Activated T-helper 1 cell treated with anti-CD3 and anti-CD28 coated beads, Interleukin-2, amount 50 U/mL, for 16 hours (primary cell): ENCODE measurements at places on chromosomes 6 and 20.

DNA sequence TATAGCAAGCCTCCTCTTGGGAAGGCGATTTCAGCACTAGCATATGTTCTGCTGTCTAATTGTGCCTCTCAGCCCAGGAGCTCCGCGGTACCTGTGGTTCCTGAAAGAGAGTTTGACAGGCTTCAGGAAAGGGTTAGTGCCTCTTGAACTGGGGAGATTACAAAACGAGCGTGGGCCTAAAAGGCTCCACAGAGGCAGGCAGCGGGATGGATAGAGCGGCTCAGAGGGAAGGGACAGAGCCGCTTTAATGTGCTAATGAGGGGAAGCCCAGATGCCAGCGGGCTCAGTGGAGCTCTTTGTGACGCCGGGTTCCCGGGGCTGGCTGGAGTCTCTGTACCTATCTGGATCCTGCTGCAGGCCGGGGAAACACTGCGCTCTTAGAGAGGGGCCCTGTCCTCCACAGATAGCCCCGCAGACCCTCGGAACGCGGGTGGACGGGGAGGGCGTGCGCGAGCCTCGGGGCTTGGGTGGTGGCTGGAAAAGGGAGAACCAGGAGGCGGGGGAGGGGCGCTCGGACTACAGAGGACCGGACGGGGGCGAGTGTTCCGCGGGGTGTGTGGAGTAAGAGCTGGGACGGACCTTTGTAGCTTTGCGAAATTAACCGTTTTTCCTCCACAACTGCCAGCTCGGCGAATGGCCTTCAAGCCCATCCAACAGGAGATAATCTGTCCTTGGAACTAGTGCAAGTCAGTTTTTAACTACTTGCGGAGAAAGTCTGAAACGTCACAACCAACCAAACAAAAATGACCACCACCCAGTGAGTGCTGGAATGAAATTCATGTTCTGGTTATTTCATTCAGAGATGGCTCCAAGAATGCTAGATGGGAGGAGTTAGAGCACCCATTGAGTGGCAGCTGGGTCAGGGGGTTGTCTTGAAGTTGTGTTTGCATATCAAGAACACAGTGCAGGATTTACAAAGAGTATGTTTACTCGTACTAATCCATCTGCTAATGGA lies 13.0 kb downstream of the SLC35F1 start:
- no peak for DNase-seq

GRCh38 chr6:123953920-123954319 lies 150.3 kb downstream of the NKAIN2 start:
- no peak for DNase-seq

DNA sequence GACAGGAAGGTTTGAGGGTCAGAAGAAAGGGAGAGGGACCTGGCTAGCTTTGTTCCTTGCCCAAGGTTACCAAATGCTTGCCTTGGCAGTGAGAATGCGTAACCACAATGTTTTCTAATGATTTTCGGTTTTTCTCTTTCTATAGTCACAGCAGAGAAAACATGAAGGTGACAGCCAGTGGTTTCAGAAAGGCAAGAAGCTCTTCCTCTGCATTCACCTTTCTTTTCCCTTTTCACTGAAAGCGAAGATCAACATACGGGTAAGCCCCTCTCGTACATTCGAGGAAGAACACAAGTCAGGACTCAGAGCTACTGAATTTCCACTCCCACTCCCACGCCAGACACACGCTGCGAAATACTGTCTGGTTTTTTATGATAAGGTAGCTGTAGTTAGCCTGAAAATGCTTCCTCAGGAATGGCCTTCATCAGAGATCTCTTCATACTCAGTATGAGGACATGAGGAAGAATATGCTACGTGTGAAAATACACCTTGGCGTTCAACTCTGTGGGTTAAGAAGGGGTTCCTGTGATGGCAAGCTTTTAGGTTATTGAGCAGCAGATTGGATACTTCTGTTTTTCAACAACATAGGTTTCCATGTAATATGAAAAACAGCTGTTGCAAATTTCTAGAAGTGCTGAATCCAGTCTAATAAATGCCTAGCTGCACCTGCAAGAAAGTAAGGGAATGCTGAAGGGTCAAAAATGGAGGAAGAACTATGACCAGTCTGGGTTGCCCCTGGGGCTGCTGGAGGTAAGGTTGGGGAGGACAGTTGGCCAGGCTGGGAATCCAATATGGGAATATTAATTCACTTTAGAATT lies 7.4 kb upstream of the CD83 start:
- DNase-seq: no peak

GRCh38 chr6:52216932-52217575 lies 27.2 kb downstream of the IL17F start:
- no peak for DNase-seq

DNA sequence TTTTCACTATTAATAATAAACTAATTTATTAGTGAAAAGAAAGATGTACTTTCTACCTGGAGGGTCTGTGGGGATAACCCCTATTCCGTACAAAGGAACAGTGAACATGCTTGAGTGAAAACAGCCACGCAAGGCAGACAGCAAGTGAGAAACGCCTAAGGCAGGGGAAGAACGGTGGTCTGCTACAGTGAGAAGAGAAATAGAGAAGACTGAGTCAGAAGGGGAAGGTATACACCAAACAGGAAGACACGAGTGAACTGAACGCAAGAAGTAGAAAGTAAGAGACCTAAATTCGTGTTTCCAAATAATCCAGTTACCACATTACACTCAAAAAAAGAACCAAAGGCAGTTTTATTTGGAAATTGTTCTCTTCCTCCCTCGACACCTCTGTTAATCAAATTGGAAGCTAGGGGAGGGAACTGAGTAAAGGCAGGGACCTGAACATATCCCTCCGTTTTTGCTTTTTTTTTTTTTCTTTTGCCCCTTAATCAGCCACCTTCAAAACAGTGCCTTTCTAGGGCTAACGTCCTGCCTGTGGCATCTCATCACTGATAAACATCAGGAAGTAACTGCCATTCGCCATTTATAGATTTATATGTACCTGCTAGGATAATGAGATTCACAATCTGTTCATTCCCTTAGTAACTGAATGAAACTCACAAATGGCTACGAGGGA lies 48.9 kb downstream of the ATXN1 start:
- no peak for DNase-seq
